Stimulated activated CD4-positive, alpha-beta T cell treated with anti-CD3 and anti-CD28 coated beads, Interleukin-1b, Interleukin-23, amount 100 ng/mL, for 24 hours (primary cell): ENCODE measurements at places on chromosomes 3 and 15.

GRCh38 chr3:77158730-77159581, 119.1 kb downstream of the ROBO2 start:
- DNase-seq = no peak

- no peak for DNase-seq
These were observed 640.5 kb upstream of the GRM7 start for GRCh38 chr3:6220447-6220846.

DNA sequence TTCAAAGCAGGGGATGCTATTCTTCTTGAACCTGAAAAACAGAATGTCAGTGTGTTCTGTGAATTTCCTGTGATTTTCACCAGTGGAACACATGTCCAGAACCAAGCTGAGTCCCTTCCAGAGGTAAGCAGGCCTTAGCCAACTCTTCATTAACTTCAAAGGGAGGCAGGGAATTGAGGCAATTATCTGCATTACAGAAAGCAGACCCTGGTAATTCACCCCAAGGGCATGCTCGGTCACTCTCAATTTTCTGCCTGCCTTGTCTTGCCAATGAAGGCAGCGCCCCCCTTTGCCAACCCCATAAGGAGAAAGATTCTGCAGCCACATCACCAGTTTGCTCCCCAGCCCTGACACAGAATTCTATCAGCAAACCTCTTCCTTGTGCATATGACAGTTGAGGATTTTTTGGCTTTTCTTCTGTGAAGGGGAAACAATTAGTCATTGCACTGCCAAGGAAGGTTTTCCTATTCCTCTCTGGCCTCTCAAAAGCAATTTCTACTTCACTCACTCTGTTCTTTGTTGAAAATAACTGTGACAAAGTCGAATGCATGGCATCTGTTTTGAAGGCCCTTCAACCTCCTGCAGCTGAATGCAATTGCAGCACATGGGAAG, 85.3 kb downstream of the HHLA2 start:
- DNase-seq = no peak

DNA sequence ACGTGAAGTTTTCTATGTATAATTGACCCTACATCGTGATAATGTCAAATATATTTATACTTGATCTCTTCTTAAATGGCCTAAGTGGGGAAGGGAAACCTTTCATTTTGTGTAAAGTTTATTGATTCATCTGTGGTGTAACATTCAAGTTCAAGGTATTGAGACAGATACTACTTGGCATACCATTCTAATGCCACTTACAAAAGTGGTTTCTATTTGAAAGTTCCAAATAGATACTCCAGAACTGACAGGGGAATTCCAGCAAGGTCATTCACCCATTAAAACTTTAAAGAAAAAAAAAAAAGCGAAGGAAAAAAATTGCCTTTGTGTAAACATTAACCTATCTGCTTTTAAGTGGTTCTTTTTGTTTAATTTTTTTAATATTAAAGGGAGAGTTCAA, 45.3 kb upstream of the MAP3K13 start:
- DNase-seq = no peak

- DNase-seq = no peak
These were observed 69.7 kb upstream of the LARS2 start for GRCh38 chr3:45318689-45319088.

DNA sequence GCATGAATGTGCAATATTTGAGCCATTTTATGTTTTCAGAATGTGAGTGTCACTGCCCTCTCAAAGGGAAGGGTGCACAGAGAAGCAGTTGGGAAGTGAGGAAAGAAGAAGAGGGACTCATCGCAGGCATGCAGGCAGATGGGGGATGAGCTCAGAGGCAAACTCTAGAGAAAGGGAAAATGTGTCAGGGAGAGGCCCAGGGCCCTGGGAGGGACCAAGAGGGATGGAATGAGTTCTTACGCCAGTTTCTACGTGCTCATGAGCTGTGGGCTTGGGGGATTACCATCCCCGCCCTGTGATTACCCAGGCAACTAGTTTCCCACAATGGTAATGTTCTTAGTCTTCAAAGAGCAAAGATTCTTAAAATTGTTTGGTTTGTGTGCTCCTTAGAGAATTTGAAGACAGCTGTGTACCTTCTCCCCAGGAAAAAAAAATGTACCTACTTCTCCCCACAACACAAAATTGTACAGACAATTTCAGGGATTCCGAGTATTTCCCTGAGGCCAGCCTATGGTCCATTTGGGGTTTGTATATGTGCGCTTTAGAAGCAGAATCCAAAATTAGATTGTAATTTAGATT, 17.8 kb downstream of the GCSAM start:
- DNase-seq = no peak

GRCh38 chr3:36693670-36694069, 70.7 kb downstream of the DCLK3 start:
- no peak for DNase-seq

DNA sequence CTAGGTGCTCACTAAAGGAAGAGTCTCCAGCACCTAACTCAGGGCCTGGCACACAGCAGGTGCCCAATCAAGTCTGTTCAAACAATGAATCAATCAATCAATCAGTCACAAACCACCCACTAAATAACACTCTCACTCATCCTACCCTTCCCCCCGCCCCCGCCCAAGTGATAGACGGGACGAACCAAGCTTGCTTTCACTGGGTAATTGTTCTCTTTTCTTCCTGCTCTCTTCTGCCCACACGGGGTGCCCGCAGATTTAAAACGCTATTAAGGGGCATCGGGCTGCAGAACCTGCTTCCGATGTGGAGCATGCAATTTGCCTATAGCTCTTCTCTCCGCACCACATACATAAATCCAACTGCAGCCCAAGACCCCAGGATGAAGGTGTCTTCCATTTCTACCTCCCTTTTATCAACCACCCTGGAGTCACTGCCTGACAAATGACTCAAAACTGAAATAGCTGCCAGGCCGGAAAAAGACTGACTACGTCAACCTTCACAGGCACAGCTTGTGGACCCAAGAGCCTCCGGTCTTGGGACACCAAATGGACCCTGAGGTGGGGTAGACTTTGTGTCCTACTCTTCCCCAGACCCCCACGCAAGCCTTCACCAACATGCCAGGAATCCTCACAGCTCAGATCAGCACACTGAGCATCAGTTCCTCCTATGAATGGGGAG, 1.7 kb downstream of the KLHL25 start:
- DNase-seq = no peak

GRCh38 chr3:123561188-123561587, 23.7 kb downstream of the HACD2 start:
- DNase-seq = no peak

GRCh38 chr3:8445861-8446260, 55.8 kb upstream of the LMCD1 start:
- DNase-seq = no peak

DNA sequence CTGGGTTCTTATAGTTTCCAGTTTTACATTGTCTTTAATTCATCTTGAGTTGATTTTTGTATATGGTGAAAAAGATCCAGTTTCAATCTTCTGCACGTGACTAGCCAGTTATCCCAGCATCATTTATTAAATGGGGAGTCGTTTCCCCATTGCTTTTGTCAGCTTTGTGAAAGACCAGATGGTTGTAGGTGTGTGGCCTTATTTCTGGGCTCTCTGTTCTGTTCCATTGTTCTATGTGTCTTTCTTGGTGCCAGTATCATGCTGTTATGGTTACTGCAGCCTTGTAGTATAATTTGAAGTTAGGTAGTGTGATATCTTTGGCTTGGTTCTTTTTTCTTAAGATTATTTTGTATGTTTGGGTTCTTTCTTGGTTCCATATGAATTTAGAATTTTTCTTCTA, 432.2 kb downstream of the UNC13C start:
- DNase-seq = no peak

- no peak for DNase-seq
These were observed 19.5 kb upstream of the ZBTB38 start for GRCh38 chr3:141348837-141349236.

GRCh38 chr3:149186219-149186618, 35.4 kb downstream of the CP start:
- no peak for DNase-seq

- DNase-seq = no peak
These were observed 59.1 kb downstream of the SUMF1 start for GRCh38 chr3:4407941-4408340.

GRCh38 chr3:55282994-55283393, 204.1 kb downstream of the WNT5A start:
- no peak for DNase-seq

GRCh38 chr3:184730924-184731323, 19.1 kb upstream of the MAGEF1 start:
- no peak for DNase-seq

- DNase-seq = no peak
These were observed 6.5 kb upstream of the VPS8 start for GRCh38 chr3:184805351-184806038.

DNA sequence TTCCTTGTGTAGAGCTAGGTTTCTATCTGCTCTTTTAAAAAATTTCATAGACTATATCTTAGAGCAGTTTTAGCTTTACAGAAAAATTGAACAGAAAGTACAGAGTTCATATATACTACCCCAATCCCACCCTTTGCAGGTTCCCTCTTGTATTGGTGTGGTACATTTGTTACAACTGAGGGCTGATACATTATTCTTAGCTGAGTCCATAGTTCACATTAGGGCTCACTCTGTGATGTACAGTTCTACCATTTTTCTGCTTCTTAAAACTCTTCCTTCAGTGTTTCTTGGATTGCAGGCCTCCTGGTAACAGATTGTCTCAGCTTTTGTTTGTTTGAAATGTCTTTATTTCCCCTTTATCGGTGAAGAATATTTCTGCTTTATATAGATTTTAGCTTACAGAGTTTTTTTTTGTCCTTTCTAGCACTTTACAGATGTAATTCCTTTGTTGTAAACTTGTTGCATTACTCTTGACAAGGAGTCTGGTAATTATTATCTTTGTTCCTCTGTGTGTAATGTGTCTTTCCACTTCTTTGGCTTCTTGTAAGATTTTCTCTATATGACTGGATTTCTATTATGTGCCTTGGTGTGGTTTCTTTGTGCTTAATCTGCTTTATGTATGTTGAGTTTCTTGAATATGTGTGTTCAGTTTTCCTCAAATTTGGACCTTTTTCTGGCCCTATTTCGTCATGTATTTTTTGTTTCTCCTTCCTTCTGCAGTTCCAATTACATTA, 25.3 kb downstream of the MEF2A start:
- no peak for DNase-seq

- no peak for DNase-seq
These were observed 61.5 kb upstream of the FILIP1L start for GRCh38 chr3:100175637-100176280.

DNA sequence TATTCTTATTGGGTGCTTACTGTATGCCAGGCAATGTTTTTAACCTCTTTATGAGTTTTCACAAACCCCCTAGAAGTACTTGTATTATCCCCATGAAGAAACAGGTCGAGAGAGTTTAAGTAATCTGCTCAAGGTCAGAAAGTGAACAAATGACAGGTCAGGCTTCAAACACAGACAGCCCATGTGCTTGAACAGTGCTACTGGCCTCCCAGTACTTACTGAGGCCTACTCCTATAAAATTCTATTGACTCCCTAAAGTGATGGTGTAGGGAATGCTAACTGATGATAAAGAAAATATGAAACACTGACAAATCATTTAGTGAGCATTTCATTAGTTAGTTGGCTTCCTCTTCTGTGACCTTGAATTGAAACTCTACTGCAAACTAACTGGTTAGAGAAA, 4.2 kb upstream of the CNBP start:
- DNase-seq = no peak

- DNase-seq = no peak
These were observed 54.4 kb downstream of the WDR76 start for GRCh38 chr15:43881245-43881644.

GRCh38 chr15:45544266-45545023, 21.9 kb upstream of the SLC30A4 start:
- DNase-seq = no peak

- no peak for DNase-seq
These were observed 9.0 kb downstream of the GASK1A start for GRCh38 chr3:42988097-42988496.

GRCh38 chr3:24128199-24129005, 183.3 kb downstream of the NR1D2 start:
- no peak for DNase-seq

DNA sequence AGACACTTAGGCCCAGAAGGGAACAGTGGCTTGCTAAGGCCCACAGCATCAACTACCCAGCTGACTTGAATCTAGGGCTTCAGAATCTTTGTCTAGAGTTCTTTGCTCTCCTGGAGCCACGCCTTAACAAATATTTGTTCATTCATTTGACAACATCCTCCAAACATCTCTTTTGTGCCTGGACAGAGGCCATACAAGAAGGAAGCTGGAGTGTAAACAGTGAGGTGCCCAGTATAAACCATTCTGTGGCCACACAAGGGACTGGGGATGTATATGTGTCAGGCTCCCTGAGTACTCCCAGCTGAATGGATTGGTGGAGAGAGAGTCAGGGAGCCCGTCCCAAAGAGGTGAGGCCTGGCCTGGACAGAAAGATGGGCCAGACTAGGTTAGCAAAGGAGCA, 3.4 kb downstream of the CIB2 start:
- no peak for DNase-seq

DNA sequence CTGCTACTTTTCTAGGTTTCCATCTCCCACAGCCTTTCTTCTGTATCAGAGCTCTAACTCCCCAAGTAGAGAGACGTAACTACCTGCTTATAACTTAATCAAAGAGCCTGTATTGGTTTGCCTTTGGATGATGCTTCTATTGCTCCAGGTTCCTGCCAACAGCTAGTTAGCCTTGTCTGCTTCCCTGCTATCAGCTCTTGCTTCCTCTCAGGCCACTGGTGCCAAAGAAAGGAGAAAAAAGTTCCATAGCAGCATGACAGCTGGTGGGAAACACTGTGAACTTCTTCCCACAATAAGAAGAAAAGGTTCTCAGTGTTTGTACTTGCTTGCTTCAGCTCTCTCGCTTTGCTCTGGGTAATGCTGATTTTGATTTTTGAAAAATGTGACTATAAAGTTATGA, 206.6 kb downstream of the GBE1 start:
- DNase-seq = no peak

DNA sequence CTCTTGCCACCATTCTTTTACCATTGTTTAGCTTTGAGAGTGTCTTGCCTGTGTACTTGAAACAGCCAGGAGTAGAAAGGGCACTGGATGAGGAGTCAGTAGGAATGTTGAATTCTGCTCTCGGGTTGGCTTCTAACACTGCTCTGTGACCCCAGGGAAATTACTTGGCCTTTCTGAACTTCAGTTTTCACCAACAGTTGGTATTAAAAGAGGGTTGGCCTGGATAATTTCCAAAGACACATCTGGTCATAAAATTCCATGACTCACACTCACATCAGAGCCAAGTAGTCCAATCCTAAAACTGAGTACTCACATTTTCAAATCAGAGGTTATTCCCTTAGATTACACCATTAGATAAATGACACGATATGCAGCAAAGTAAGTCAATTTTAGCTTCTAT, 141.6 kb downstream of the ECT2 start:
- no peak for DNase-seq

- no peak for DNase-seq
These were observed 86.9 kb downstream of the KLF15 start for GRCh38 chr3:126270145-126270811.

GRCh38 chr15:73779974-73780373, 26.8 kb upstream of the INSYN1 start:
- no peak for DNase-seq
